ENCODE measurements at places on chromosomes 5 and 9. TPM values are rescaled to one million over a fixed set of nuclear protein-coding genes. Genes with fewer than 3 reads are reported as not detected.

GRCh38 chr9:34652602-34653000 is 616 bp downstream of the IL11RA start:
- DNase-seq = no peak

DNA sequence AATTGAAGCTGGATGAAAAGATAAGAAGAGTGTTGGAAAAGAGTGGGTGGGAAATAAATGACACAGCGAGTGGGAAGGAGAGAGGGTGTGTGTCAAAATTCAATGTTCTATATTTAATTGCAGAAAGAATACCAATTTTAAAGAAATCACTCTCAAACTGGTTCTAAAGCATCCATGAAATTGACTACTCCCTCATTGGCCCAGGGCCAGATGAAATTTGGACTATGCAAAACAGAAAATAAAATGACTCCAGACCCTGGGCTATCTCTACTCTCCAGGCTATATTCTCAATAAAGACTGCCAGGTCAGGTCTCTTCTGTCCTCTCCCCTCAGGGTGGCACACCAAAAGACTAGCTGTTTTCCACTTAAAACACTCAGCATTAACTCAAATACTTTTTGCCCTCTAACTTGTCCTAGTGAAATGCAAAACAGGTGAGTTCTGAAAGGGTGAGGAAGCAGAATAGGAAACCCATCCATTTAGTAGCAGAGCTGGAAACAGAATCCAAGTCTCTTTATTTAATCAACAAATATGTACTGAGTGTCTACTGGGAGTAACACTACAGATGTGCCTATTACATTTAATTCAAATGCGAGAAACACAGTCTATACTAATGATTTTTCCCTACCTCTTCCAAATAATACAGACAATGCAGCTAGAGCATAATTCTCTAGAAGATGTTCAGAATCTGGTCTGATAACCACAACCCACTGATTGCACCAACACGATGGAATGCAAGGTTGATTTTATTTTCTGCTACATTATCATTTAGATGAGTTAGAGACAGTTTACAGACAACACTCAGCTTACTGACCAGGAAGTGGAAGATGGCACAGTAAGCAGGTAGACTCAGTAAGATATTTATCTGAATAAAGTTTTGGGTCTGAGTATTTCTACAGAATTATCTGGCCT is 42.1 kb downstream of the EFCAB9 start:
- no peak for DNase-seq

- DNase-seq = no peak
Measured at GRCh38 chr5:117568126-117568525, 993.5 kb upstream of the SEMA6A start.

DNA sequence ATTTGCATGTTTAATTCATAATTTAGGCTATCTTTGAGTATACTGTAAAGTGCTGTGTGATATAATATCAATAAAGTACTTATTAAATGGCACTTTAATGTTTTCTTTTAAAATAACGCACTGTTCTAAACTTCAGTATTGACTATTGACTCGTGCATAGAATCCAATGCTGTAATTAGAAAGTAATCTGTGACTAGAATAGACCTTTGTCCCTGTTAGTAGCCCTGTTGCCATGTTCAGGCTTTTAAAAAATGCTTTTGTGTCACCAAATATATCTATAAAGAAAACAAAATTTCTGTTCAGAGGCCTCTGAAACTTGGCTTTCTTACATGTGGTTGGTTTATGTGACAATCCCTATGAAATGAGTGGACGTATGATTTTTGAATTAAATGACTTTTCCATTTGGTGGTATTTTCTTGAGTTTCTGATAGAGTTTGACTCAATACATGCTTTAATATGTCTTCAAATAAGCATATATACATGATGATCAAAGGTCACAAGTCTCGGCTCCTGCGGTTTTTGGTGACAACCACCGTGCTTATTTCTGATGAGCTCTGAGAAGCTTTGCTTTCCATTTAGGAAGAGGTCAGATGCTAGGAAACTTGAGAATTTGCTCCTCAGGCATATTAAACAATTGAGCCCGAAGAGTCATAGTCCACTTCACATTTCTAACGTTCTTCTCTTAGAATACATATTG is 174.7 kb downstream of the NR3C1 start:
- no peak for DNase-seq

DNA sequence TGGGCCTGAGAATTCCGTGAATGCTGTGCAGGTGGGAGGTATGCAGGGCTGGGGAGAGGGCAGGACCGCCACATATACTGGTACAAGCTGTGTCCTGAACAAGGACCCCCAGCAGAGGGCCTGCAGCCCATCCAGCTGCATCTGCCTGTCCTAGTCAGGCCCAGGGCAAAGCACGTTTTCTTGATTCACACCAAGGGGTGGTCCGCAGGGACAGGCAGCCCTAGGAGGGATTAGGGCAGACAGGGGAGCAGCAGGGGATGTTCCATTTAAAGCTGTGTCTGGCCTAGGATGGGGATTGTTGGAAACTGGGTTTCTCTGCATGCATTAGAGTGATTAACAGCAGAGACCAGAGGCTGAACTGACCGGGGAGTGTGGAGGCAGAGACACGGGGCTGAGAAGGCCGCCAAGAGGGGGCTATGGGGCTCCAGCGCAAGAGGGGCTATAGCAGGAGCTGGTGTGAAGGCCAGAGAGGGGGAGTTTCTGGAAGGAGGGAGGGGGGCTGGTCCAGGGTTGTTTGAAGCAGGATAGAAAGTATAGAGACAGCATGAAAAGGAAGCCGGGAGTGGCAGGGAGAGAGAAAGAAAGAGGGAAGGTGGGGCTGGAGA is 2.7 kb downstream of the GRM6 start:
- DNase-seq = no peak

DNA sequence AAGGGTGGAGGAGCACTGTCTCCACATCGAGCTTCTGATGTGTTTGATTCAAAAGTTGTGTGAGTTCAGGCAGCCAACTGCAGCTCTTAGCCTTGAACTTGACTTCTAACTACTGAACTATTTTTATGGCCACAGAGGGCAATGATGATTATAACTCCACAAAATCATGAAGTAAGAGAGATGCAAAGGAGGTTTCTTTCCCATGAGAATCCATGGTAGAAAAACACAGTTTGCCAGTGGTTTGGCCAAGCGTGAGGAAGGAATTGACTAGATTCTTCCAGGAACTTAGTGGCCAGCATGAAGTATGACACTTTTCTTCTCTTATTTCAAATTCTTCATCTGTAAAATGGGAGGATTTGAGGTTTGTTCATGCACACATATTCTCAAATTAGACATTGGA is 43.2 kb downstream of the PAPPA start:
- no peak for DNase-seq

GRCh38 chr5:155826611-155827507 is 500.1 kb upstream of the SGCD start:
- DNase-seq = no peak

GRCh38 chr5:873328-873727 is 19.3 kb downstream of the BRD9 start:
- DNase-seq = no peak

GRCh38 chr9:126125577-126125976 is 201.1 kb upstream of the MVB12B start:
- no peak for DNase-seq

GRCh38 chr5:81761270-81761669 is 10.4 kb upstream of the SSBP2 start:
- DNase-seq = no peak

- no peak for DNase-seq
Measured at GRCh38 chr5:84725946-84726570, 341.4 kb upstream of the EDIL3 start.

The HCN1 gene
- 0.03 TPM for polyA plus RNA-seq

DNA sequence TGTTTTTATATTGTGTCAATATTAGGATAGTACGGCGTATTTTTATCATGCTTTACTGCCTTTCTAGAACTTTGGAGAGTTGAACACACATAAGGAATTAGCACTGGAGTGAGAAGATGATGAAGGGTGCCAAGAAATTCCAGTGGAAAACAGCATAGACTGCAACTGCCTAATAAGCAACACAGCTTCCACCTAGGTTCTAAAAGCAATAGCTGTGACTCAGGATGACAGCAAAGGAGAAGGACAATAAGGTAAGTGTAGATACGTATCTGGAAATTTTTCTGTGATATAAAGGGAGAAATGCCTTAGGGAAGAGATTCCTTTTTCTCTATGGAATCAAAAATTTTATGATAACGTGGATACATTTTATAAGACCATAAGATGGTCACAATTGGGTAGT is 7.4 kb downstream of the PTPRD start:
- no peak for DNase-seq

GRCh38 chr5:100551183-100551582 is 16.0 kb downstream of the FAM174A start:
- DNase-seq = no peak

GRCh38 chr5:89067362-89067761 is 184.4 kb upstream of the MEF2C start:
- DNase-seq = no peak

DNA sequence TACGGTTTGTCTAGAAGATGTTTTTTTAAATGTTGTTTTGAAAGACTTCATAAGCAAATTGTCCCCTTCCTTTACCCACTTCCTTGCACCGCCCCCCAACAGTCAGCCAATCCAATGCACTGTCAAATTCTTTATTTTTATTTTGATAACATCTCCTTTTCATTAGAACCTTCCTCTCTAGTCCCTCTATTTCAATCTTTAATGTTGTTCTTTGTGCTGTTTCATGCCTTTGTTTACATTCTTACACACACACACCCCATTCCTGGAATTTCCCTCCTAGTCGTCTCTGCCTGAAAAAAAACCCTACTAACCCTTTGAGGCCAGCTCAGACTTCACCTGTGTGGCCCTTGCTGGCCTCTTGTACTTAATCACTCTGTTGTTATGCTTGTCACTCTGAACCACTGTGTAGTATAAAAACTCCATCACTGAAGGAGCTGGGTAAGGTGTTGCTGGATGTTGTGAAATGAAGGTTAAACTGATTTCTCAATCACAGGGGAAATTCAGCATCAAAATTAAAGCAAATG is 133.4 kb downstream of the UGCG start:
- DNase-seq = no peak

The GABBR2 gene
- 6.3 TPM for polyA plus RNA-seq

DNA sequence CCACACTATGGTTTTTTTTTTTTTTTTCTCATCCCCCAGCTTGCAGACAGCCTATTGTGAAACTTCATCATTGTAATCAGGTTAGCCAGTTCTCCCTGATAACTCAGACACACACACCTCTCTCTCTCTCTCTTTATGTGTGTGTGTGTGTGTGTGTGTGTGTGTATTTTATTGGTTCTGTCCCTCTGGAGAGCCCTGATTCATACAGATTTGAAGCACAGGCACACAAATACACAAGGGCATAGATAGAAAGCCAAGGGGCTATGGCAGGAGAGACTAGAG is 20.6 kb upstream of the VCAN start:
- DNase-seq = no peak

- DNase-seq = no peak
Measured at GRCh38 chr9:90201766-90202165, 440.9 kb downstream of the DIRAS2 start.

DNA sequence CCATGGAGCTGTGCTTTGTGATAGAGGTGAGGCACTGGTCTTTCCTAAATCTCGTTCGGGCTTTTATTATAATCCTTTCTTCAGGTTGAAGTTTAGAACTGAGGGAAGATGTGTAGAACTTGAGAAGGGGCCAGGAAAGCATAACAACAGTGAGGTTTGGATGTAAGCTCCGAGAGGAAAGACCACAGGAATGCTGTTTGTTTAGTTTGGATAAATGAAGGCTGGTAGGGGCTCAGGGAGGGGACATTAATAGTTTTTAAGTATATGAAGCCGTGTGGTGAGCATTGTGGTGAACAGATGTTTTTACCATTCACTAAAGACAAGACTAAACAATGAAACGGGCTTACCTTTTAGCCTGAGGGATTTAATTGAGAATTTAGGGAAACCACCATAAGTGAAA is 130.8 kb downstream of the ARHGAP26 start:
- no peak for DNase-seq

GRCh38 chr5:32100230-32100629 is 73.9 kb downstream of the GOLPH3 start:
- no peak for DNase-seq

GRCh38 chr9:33498387-33498786 is 24.7 kb upstream of the NOL6 start:
- DNase-seq = no peak

- DNase-seq = no peak
Measured at GRCh38 chr5:97119007-97119390, 23.4 kb downstream of the LIX1 start.

GRCh38 chr5:103033696-103034095 is 86.2 kb downstream of the GIN1 start:
- no peak for DNase-seq

DNA sequence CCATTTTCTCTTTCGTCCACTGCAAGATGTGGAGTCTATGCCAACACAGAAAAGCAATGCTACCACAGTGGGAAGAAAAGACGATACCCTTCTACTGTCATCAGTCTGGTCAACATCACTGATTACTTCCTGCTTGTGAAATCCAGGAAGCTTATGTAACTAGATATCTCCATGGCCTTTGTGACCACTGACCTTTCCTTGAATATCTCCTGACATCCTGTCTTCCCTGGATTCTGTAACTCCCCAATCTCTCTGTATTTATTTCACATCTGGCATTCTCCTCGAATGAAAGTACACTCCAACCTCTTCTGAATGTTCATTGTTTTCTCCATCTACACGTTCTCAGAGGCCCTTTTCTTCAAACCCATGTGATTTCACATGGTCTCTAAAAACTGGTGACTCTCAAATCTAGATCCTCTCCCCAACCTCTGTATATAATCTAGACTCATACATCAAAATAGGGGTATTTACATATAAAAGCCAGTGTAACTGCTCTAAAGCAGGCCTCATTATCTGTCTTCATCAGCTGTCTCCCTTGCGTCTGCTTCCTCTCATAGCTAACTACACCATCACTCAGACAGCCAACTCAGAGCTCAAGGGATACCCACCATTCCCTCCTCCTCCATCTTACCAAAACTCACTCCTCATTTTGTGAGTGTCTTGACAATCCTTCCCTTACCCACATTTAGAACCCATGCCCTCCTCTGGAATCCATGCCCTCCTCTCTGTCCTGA is 156.8 kb downstream of the SEMA5A start:
- no peak for DNase-seq

GRCh38 chr9:96044401-96044800 is 168.9 kb downstream of the ERCC6L2 start:
- no peak for DNase-seq

GRCh38 chr9:70049672-70050271 is 6.1 kb downstream of the MAMDC2 start:
- DNase-seq = no peak

The SPINK4 gene
- not detected for polyA plus RNA-seq

The PCDHGA2 gene
- polyA plus RNA-seq = 6.8 TPM

- no peak for DNase-seq
Measured at GRCh38 chr5:50740832-50741231, 74.4 kb downstream of the PARP8 start.

The GTF3C4 gene
- polyA plus RNA-seq = 30.0 TPM

DNA sequence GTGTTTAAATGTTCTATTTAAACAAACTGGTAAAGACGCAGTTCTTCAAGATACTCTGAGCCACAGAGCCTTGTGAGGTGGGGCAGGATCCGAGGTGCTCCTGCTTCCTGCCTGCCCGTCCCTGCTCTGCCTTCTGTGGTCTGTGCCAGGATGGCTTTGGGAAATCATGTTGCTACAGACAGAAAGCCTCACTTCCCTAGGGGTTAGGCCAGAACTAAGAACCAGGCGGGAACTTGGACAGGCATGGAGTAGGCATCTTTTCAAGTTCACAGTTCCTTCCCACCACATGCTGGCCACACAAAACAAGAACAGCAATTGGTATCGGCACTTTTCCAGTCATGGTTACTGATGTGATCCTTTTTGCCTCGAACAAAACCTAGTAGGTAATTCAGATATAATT is 67.7 kb upstream of the SPOCK1 start:
- no peak for DNase-seq

Measured in left kidney (tissue), 8 donors.